ENCODE measurements at places on chromosomes 1 and 21. TPM values are rescaled to one million over a fixed set of nuclear protein-coding genes. Genes with fewer than 3 reads are reported as not detected.
A peak's percentile ranks its signal among the peaks of the same experiment; 100 is the strongest.

TMEM35B gene
- 26.4 TPM for polyA plus RNA-seq

CFAP141 gene
- not detected for polyA plus RNA-seq

SPATA45 gene
- not detected for polyA plus RNA-seq

ZSWIM5 gene
- polyA plus RNA-seq = 0.06 TPM

S100A9 gene
- 297 TPM for polyA plus RNA-seq

GRCh38 chr1:28895896-28896608, 18.3 kb upstream of the EPB41 start:
- no peak for DNase-seq

PRR9 gene
- 2.6 TPM for polyA plus RNA-seq

DNA sequence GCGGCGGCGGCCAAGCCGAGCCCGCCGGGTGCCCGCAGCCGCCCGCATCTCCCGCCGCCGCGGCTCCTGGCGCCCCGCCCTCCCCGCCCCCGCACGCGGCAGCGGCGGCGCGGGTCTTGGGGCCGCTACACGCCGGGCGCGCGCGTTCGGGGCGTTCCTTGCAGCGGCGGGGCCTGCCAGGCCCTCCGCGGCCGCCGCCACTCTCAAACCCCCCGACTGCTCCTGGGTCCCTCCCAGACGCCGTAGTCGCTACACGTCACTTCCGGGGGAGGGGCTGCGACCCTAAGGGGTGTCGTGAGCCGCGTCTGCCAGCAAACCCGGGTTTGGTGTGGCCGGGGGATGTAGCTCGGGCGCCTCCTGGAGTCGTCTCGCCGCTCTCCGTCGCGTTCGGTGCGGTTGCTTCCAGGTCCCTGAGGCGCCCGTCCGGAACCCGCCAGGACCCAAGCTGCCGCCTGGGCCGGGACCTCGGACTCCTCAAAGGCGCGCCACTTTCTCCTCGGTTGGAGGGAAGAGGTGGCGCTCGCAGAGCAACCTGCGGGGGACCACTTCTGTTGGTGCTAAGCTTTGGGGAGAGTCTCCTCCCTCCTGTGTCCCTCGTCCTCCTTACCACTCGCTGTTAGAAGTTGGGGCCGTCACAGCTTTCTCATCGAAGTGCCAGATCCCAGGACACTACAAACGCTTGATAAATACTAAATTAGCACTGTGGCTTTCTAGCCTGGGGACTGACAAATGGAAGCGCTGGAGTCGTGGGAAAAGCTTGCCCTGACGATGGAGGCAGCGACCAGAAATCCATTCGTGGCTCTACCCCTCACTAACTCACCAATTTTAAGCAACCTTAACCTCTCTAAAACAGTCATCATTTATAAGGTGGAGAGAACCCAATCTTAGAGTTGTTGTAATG, at the start of gene ELK4:
Gene ELK4 (minus strand): TSS at position 244 of the 901 bp plus-strand sequence. CDS start 8,129 bp downstream, outside the sequence.
- peak; percentile 83 for DNase-seq

DNA sequence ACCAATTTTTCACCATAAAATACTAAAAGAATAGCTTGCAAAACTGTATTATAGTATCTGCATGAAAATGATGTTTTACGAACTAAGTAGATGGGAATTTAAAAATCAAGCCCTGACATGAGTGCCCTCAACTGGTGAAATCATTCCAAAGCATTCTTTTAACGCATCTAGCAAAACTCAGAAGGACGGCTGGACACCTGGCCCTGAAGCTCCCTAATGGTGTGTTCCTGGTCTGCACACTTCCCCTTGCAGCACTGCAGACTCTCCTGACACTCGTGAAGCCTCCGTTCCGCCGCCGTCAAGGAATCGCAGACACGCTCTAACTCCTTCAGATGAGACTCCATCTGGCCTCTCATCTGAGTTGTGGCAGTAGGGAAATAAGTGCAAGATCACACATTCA, 39.9 kb downstream of the ODF2L start:
- DNase-seq = no peak

GRCh38 chr1:155507945-155508344, 54.7 kb downstream of the ASH1L start:
- DNase-seq = no peak

GNG12 gene
- polyA plus RNA-seq = 148 TPM

IFI44L gene
- polyA plus RNA-seq = 13.9 TPM

- DNase-seq = no peak
Observed at GRCh38 chr1:217919683-217920388, 288.7 kb downstream of the SPATA17 start.

LCE2B gene
- 0.83 TPM for polyA plus RNA-seq

DNA sequence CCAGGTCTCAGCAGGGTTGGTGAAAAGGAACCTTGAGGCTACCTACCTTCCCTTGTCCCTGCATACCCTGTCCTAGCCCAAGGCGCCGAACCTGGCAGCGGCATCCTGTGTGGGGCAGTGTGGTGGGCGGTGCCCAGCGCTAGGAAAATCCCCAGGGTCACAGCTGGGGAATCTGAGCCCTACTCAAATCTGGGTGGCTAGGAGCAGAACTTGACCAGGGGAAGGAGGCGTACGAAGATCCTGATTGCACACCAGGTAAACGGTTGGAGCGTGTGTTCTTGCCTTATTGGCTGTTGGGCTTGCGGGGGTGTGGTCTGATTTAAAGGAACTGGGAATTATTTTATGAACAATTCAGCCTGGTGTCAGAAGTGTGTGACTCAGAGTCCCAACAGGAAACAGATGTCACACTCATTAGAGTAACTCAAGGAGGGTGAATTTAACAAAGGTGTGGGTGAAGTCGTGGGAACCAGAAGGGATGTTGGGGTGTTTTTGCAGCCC, 118.6 kb downstream of the LRIG2 start:
- DNase-seq = no peak
